ENCODE measurements at places on chromosomes 13 and 19.

DNA sequence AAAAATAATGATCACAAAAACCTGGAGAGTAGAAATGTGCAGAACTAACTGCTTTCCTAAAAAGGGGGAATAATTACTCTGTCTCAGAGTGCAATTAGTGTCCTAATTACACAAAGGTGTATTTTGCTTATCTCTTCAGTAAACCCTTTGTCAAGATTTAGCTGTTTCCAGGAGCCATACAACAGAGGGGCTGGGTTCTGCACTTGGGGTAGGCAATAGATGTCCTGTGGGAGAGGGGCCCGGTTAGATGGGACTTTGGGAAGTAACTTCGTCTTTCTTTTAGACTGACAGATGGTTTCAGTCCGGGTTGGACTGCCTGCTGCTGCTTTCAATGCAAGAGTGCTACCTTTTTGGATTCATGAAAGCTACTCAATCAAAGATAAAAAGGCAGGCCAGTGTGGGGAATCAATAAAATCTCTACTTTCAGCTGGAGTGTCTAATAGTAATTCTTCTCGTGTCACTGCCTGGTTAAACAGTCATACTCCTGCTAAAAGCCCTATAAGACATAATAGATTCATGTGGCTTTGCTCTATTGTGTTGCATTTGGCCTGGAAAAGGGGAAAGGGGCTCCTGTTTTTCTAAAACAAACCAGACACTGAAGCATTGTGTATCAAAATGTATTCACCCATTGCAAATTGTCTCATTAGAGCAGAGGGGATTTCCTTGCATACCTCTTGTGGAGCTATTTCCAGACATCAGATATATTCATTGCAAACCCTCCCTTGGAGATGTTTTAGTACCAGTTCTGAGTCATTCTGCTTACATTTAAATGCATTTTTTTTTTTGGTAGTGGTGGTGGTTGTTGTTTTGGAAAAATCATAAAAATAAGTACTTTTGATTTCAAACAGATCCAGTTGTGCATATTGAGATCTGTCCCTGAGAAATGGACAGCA lies 83.3 kb upstream of the PCDH8 start:
- no peak for DNase-seq

DNA sequence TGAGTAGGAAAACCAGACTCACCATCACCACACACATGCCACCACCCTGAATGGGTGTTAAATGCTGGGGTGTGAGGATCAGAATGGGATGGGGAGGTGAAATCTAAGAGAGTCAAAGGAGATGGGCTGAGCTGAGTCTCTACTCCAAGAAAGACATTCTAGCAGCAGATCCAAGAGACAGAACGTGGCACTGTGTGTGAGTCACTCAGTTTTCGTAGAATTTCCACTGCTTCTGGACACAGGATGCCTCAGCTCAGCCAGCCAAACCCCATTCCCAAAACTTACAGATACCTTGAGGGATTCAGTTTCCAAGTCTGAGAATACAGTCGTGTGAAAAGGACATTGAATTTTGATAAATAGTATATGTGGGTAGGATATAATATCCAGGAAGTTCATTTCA lies 7.3 kb upstream of the CYP2A7 start:
- no peak for DNase-seq

- peak; percentile 60 for DNase-seq
Measured at GRCh38 chr13:66835040-66835628, 395.0 kb downstream of the PCDH9 start.

- no peak for DNase-seq
Measured at GRCh38 chr19:20413705-20414104, 151.9 kb downstream of the ZNF737 start.

DNA sequence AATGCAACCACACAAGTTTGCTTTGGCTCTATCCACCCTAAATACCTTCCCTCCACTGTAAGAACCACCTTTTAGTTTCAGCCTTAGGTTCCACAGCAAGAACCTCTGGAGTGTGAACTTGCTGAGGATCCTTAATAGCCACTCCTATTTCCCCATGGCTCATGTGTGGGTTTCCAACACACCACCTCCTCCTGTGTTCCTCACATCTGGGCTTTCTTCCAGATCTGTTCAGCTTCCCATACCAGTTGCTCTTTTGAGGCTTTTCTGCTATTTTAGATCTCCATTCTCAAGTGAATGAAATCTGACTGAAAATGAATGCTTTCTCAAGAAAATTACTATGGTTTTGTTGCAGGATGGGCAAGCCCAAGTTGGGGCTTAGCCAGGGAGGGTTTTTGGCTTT lies 104.8 kb upstream of the MIR17HG start:
- DNase-seq: no peak

DNA sequence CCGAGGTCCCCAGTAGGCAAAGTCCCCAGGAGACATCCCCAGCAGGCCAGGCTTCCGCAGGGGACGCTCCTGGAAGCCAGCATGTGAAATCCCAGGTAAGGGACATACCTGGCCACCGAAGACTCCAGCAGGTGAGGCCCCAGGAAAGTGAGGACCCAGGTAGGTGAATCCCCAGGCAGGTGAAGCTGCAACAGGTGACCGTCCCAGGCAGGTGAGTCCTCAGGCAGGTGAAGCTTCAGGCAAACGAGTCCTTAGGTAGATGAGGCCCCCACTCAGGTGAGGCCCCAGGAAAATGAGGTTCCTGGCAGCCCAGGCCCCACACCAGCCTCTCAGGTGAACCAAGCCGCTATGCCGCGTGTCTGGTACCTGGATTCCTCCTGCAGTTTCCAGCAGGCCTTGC lies 8.3 kb downstream of the FUT6 start:
- no peak for DNase-seq

DNA sequence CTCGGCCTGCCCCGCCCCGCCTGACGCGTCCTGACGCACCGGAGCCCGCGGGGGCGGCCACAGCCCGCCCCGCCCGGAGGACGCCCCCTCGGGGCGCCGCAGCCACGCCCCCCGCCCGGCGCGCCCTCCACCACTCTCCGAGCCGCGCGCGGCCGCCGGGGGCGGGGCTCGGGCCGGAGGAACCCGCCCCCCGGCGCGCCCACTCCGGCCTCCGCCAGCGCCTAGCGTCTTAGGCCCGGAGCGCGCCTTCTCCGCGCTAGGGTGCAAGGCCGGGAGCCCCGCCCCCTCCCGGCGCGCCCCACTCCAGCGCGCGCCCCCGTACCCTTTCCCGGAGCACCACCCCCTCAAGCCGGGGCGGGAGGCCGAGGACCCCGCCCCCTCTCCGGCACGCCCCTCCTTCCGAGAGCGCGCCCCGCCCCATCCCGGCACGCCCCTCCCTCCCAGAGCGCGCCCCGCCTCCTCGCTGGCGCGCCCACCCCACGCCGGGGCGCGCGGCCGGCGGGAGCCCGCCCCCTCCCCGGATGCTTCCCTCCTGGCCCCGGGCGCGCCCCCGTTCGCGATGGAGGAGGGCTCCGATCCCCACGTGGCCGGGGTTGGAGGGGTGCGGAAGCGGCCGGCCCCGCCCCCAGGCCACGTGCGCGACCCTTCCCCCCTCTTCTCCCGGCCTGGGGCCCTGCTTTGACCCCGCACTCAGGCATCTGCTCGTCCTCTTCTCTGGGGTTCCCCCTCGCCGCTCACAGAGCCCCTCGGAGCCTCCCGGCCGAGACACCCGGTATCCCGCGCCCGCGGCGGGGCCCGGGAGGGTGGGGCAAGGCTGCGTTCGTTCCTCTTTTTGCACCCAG lies 480 bp upstream of the KLF16 start:
- DNase-seq: peak; percentile 97

- DNase-seq: no peak
Measured at GRCh38 chr19:1718420-1719291, 34.6 kb upstream of the ONECUT3 start.

DNA sequence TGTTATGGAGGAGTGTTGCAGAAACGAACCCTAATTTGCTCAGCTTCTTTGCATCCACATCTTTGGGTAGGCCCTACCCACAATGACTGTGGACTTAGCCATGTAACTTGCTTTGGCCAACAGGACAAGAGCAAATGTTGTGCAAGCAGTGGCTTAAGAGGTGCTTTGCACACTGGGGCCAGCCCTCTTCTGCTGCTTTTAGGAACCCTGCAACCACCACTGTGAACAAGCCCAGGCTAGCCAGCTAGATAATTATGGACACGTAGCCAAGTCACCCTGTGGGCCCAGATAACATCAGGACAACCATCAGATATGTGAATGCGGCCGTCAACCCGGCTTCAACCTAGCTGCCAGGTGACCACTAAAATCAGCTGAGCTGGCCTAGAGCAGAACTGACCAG lies 17.1 kb downstream of the C19orf47 start:
- DNase-seq: no peak

GRCh38 chr13:97974773-97975172 lies 21.3 kb downstream of the IPO5 start:
- no peak for DNase-seq

- DNase-seq: no peak
Measured at GRCh38 chr13:80123945-80124344, 217.0 kb downstream of the SPRY2 start.

Measured in cardiac muscle cell (in vitro differentiated cells and primary cell).